ENCODE measurements at places on chromosomes 6 and 20.

DNA sequence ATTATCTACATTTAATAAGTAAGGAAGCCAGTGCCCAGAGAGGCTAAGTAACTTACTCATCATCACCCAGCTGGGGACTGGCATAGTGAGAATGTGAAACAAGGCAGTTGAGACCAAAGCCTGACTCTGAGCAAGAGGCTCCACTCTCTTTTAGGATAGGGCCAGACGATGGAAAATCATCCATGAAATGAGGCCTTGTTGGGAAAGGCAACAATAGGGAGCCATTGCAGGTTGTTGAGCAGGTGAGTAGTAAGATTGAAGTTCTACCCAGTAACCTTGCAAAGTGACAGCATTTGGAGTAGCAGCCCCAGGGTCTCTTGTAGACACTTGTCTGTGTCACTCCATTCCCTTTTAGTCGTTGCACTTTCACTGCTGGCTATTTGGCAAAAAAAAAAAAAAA, 2.5 kb upstream of the CPNE5 start:
- no peak for DNase-seq

DNA sequence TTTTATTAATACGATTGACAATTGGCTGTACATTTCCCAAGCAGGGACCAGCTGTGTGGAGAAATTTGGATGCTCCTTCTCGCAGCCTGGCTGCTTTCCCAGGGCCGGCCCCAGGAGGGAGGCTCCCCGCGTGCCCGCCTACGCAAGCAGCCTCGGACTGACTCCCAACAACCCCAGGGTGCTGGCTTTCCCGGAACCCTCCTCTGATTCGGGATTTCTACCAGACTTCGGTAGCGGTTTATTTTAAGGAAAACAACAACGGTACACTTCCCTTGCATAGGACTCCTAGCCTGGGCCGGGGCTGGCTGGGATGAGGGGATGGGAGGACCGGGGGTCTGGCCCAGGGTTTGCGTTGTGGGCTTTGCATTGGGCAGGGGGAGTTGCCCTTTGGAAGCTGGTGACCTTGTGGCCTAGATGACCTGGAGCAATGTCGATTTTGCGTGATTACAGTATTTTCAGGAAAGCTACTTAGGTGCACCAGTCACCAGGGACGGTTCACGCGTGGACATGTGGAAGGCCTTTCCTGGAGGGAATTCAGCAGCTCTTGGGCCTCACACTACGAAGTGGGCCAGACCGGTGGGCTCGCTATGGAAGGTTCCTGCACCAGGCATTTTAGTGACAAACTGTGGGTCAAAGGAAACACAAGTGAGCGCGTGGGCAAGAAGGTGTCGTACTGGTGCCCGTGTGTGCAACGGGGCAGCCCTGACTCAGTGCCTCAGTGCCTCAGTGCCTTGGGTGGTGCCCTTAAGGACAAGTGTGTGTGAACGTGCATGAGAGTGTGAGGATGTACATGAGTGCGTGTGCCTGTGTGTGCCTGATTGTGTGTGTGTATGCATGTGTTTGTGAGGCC, 20.7 kb upstream of the PHACTR3 start:
- DNase-seq, result no peak

DNA sequence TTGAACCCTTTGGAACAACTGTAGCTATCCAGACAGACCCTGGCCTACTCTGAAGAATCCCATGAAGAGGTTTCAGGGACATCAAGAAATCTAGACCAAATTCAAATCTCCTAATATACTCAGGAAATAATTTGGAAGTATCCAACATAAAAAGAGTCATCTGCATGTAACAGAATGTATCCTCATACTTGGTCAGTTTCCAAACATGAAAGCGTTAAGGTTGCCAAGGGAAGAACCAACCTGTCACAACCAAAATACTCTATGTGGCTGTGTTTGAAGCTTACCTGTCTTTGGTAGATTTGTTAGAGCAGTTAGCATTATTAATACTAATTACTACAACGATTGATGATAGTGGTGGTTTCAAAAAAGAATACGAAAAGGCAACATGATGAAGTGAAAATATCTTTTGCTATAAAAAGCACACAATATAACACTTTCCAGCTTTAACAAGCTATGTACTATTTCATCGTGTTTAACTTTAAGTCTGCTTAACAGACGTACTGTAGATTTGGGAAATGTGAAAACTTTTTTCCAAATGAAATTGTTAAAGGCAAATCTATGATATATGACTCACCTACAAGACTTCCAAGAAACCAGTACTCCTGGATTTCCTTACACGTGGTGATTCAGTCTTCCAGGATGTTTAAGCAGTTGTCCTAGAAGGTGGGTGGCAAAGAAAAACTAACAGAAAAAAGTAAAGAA, 46.6 kb upstream of the ENPP1 start:
- DNase-seq, result no peak

DNA sequence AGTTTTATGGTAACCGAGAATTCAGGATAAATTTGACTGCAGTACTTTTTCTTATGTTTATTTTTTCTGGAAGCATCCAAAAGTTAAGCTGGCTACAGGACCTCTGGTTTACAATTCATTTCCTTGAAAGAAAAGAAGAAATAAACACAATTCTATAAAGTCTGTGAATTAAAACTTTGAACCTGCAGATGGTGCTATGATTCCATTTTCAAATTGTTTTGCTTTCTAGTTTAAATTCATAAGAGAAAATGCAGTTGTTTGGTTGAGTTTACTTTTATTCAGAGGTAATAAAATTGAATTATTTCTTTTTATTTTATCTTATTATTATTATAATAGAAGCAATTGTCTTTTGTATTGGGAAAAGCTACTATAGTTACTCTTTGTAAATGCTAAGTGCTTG, 1.8 kb upstream of the VIP start:
- no peak for DNase-seq

- DNase-seq, result no peak
These were observed 28.0 kb downstream of the PLAGL2 start for GRCh38 chr20:32179515-32179914.

DNA sequence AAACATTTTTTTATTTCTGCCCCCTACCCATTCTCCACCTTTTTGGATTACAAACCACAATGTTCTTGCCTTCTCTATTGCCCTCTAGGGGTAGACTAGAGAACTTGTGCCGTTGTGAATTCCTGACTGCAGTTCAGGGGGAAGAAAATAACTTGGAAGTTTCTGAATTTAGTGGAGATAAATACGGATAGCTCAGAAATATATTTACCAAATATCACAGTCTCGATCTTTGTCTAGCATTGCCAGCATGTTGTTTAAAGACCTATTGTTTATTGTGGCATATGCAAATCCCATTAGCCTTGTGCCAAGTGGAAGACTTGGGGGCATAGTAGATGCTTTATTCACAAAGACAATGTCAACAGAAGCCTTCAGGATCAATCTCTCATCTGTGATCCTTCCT, 154.1 kb upstream of the MMS22L start:
- DNase-seq, result no peak

- no peak for DNase-seq
These were observed 81.7 kb upstream of the MAFB start for GRCh38 chr20:40770564-40771307.

DNA sequence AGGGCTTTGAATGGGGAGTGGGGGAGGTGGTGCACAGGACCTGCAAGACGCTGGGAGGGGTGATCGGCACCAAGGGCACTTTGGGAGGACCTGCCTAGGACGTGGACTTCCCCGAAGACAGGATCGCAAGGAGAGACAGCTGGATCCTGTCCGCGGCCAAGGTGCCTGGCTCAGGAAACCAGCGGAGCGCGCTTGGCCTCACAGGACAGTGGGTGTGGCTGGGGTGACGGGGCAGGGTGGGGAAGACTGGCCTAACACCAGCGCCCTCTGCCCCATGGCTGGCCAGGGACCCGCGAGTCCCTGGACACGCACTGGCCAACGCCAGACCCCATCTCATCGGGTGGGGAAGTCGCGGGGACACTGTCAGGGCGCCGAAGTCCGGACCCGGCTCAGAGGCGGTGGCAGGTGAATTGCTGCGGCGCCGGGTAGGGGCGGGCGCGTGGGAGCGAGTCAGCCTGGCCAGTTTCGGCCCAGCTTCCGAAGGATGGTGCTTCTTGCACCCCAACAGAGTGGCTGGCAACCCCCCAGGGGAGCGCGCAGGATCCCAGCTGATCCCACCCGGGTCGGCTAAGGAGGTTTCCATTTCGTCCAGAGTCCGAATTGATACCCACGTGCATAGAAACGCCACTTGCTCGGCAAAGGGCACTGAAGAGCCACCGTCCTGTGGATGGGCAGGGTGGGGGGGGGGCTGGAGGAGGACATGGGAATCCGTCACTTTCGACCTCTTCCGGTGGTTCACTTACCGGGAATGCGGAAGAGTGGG, 785 bp upstream of the THBD start:
- DNase-seq, result no peak

DNA sequence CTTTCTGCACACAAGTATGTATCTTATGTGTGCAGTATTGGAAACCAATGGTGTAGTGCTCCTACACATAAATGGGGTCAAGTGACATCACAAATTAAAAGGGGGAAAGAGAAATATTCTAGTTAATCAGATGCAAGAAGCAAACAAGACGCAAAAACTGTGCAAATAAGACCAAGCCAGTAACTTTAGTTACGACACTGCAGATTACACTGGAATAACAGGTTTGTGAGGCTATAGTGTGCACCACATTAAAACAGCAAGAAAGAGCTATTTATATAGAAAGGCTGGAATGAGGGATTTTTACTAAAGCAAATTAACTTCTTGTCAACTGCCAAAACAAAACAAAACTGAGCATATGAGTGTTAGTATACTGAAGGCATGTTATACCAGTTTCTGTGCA, 45.8 kb downstream of the NR2E1 start:
- DNase-seq, result no peak

- DNase-seq, result peak; percentile 65
These were observed 4.6 kb downstream of the SMIM29 start for GRCh38 chr6:34243901-34244884.

GRCh38 chr6:170067181-170067641, 223.7 kb downstream of the DLL1 start:
- DNase-seq, result no peak

- DNase-seq, result no peak
These were observed 30.6 kb downstream of the MRPL14 start for GRCh38 chr6:44096612-44097011.

DNA sequence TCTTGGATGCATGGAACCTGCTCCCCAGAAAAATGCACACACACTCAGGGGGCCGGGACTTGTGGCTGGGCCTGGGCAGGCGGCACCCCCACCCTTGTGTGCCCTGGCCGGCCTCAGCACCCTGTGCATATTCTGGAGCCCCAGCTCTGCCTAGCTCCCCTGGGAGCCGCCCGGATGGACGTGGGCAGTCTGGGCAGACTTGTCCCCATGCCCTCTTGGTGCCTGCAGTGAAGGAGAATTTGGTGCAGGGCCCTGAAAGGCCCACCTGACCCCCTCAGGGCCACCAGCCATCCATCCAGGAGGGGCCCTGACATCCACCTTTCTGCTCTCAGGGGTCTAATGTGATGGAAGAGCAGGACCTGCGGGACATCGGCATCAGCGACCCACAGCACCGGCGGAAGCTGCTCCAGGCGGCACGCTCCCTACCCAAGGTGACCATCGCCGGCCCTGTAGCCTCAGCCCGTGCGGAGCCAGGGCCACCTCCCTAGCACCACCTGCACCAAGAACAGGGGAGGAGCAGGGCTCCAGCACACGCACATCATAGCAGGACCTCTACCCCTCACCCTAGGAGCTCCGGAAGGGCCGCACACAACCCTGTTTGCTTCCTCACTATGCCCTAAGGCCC, 62.8 kb downstream of the TCP11 start:
- DNase-seq, result no peak

GRCh38 chr20:45407783-45408645, at the start of gene DBNDD2:
TSS of gene DBNDD2 (plus strand) at chr20:45408289. CDS start at chr20:45408468, 179 bp downstream.
- DNase-seq, result no peak

DNA sequence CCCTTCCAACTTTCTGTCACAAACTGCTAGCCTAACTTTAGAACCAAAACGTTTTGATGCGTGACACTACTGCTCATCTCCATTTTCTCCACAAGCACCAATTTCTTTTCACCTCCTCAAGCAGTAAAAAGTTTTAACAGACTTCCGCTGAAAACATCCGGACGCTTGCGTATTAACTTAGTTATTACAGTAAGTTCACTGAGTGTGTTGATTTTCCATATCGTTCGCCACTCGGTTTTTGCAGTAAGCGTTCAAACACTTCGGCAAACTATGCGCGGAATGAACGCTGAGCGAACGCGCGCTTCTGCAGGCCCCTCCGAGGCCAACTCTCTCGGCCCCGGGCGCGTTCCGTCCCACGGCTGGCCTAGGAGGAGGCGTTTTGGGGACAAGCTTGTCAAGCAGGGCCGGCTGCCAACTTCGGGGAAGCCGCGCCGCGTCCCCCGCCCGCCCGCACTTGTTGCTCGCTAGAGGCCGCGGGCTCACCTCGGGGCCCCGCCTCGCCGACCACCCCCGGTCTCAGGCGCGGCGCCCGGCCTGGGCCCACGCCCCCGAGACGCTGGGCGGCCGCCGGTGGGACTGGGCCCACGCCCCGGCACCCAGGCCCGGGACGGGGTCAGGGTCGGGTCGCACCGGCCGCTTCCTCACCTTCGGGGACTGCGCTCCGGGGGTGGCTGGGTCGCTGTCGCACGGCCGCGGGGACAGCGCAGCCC, 945 bp downstream of the PHF10 start:
- DNase-seq, result no peak

GRCh38 chr6:141261672-141262060, 871.1 kb upstream of the GJE1 start:
- no peak for DNase-seq

GRCh38 chr6:34207695-34208443, 28.8 kb upstream of the HMGA1 start:
- no peak for DNase-seq

DNA sequence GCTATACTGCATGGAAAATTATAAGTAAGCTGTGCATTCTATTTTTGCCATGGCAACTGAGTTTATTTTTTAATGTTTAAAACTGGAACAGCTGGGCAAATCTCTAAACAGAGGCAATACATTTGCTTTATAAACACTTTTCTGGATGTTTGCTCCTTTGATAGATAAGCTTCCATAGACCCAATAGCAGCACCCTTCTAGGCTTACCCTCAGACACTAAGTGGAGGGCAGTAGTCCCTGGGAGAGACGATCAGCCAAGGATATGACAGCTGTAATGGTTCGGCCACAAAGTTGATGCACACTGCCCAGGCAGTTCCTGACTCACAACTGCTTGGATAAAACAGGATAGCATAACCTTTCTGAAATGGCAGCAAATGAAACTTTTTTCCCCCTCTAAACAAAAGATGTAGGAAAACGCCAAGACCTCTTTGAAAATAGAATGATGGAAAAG, 8.5 kb upstream of the MRPS10 start:
- DNase-seq, result peak; percentile 8
